ENCODE measurements at places on chromosomes 3 and 15.

DNA sequence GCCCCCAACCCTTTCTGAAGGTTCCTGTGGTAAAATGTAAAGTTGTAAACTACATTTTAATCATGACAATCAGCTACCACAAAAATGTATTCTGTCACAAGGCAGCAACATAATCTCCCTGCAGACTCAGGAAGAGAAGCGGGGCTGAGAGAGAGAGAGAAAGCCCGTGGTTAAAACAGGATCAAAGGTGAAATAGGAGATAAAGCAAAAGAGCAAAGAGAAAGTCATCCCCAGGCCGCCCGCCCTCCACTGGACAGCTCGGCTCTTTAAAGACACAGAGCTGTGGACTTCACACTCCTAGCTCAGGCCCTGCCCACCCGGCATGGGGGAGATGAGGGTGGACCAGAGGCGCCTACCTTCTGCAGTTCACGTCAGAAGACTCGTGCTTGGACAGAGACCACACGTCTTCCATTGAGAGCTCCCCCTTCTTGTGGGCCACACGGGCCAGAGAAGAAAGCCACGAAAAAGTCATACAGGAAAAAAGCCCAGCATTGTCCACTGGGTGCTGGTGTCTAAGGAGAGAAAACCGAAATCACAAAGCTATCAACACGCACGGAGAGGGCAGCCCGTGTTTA is 29.4 kb downstream of the ABCC5 start:
- no peak for DNase-seq

DNA sequence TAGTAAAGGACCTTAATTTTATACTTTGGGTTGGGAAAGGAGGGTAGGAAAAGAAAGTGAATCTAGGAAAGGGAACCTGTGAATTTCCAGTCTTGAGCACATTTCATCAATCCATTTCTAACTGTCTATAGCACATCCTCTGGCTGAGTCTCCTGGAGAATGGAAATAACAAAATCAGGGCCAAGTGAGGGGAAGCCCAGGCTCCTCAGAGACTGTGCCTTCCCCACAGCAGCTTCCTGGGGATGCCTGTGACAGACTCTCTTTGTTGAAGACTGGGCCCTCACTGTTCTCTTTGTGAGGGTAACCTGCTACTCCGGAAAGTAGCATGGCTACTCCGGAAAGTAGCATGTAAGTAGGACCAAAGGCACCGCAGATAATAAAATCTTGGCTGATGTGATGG is 22.6 kb upstream of the CSPG5 start:
- DNase-seq, result no peak

DNA sequence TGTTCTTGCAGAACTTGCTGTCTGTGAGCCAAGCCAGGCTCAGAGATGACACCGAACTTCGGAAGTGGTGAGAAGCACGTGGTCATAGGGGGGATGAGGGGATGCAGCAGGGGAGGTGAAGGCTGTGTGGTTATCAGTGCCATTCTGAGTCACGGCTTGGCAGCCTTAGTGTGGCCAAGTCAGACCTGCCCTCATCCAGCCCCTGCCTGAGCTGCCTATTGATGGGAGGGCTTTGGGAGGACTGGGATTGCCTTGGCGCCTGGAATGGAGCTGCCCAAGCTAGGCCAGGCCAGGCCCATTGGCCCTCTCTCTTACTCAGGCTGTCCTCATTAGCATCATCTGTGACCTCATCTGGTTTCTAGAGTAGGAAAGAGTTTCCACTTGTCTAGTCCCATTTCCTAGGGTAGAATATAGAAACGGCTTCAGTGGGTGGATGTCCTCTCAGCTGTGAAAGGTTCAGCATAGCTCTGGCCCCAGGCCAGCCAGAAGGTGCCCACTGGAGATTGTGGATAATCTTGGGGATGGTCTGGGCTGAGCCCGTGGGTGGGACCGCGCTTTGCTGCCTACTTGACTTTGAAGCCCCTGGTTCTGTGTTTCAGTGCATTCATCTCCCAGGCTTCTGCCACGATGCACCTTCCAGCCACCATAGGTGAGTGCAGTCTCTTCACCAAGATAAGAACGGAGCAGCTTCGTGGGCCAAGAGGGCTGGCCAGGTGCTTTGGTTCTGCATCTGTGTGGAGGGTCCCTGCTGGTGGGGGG is 7.2 kb downstream of the FAH start:
- DNase-seq, result no peak

- DNase-seq, result no peak
Measured at GRCh38 chr15:57273402-57273801, 102.9 kb upstream of the CGNL1 start.

DNA sequence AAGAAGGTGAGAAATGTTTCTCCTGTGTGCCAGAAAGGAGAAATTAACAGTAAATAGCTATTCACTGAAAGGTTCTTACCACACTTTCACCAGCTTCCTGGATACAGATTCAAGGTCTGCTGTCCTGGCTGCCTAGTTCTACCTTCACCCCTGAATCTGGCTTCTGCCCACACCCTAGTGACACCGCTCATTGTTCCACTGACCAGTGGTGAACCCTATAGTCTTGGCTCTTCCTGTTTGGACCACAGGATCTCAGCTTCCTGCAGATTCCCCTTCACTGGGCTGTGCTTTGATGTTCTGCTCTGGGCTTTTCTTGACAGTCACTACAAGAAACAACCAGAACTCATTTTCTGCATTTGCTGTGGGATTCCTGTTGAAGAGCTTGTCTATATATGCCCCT is 250.0 kb downstream of the XXYLT1 start:
- DNase-seq, result no peak

DNA sequence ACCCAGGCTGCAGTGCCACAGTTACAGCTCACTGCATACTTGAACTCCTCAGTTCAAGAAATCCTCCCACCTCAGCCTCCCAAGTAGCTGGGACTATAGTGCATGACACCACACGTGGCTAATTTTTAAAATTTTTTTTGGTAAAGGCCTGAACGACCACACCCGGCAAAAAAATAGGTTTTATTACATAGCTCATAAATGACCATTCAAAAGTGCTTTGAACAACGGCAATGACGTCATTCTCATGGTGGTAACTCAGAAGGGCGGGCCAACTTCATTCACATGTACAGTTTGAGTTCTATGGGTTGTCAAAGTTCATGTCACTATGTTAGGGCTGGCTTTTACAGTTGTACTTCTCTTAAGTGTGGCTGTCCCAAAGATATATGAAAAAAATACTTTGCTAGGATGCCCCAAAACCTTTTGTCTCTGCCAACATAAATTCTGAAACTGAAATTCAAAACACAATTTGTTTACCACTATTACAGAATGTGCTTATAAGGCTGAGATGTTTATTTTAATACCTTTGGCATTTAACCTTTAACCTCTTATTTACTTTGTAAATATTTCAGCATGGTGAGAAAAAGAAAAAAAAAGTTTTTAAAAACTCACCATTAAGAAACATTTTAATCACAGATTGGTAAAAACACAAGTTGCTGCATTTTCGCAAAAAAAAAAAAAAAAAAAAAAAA is 6.2 kb downstream of the MYO1E start:
- no peak for DNase-seq

- no peak for DNase-seq
Measured at GRCh38 chr3:180570238-180570637, 31.7 kb upstream of the TTC14 start.

- DNase-seq, result no peak
Measured at GRCh38 chr3:128313935-128314334, 152.8 kb downstream of the DNAJB8 start.

DNA sequence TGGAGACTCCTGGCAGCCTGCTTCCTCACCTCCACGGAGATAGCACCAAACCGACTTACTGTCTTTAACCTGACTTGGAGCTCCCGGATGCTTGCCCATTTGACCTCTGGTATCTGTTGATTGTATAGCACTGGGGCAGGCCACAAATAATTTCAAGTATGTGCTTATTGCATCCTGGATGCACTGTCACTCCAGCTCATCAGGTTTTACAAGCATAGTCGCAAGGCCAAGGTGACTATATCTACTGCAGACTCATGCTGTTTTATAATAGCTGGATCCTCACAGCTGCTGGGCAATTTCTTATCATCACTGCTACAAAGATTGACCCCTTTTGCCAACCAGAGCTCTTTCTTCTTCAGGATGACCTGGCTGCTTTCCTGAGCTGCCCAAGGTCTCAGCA is 45.6 kb downstream of the PEX5L start:
- no peak for DNase-seq
